GM12892 (cell line): ENCODE measurements at places on chromosomes 4 and X.

- DNase-seq, result no peak
Measured at GRCh38 chr4:163391756-163392155, 48.1 kb downstream of the NPY5R start.

- DNase-seq, result no peak
Measured at GRCh38 chrX:27976284-27976683, 5.0 kb downstream of the DCAF8L1 start.

DNA sequence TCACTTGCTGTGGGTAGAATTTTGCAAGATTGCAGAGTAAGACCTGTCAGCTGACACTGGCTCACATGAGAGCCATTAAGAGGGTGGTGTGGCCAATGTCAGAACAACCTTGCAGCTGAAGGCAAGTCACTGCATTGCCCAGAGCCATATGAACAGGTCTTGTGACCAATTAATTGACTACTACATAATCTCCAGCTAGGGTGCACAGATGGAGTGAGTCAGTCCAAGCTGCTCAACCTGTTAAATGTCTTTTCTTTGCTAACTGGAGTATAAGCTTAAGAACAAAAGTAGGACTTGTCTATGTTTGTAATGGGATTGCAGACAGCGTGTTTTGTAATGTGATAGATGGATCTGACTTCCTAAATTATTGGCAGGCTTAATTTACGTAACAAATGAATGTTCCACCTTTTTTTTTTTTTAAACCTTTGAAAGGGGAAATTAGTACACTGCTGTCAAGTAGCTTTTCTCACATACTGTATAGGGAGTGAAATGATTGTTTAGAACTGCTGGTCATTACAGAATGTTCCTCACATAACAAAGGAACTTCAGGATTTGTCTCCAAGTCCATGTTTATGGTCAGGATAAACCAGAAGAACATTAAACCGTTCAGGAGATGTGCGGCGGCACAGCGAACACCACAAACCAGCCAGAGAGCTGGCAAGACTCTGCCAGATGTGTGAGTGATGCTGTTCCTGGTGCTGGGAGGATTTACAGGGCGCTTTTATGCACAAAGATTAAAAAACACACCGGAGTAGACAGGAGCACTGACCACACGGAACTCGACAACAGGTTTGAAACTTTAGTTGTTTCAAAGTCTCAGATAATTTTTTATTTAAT is 37.0 kb downstream of the FNIP2 start:
- no peak for DNase-seq

DNA sequence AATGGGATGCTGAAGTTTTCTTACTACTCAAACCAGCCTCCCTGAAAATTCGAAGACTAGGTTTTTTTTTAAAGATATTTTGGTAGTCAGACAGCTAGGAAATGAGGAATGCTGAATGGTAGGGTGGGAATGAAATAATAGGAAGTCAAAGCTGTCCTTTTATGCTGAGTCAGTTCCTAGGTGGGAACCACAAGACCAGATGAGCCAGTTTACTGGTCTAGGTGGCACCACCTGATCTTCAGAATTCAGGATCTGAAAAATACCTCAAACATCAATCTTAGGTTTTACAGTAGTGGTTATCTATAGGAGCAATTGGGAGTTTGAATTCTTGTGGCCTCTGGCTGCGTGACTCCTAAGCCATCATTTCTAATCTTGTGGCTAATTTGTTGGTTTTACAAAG is 183.1 kb upstream of the GALNT7 start:
- no peak for DNase-seq

- DNase-seq, result no peak
Measured at GRCh38 chrX:22121161-22121560, 89.0 kb downstream of the PHEX start.

DNA sequence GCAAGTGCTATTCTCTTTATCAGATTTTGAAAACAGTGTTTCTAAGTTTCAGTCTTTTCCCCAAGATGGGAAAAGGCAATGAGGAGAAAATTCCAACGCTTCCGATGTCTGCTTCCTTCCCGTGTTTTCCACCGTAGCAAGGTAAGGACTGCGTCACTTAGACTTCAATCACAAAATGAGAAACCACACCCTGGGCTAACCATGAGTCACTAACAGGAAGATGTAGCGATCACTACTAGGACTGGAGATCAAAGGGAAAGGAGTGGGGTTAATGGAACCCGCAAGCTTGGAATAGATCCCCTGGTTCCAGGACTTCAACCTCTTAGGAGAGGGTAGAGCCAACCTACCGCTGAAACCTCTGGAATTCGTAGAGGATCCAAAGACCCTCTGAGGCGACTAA is 250.7 kb upstream of the ZFP42 start:
- no peak for DNase-seq

DNA sequence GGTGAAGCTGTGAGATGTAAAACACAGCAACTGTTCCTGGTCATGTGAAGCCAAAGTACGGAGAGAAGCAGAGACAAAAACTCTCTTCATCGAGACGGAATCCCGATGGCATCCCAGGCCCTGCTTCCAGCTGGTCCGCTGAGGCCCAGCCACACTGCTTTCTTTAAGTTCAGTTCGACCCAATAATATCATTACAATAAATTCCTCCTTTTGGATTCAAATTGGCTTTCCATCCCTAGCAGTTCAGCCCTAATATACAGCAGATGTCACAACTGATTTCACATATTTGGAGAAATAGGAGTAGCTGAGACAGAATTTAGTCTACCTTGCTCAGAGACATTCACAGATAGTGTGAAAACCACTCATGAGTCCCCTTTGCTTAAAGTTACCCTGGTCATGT is 98.3 kb upstream of the SPRY1 start:
- DNase-seq, result no peak

DNA sequence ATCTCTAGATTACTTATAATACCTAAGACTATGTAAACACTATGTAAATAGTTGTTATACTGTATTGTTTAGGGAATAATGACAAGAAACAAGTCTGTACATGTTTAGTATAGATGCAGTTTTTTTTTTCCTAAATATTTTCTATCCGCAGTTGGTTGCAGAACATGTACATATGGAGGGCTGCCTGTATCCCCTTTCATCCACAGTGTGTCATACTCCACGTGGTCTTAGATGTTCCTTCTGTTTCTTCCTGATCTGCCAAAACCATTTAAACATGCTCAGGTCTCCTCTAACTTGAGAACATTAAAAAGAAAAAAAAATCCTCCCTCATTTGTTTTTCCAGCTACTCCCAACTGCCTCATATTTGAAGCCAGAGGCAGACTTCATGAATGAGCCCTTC is 14.0 kb downstream of the OCIAD1 start:
- no peak for DNase-seq

DNA sequence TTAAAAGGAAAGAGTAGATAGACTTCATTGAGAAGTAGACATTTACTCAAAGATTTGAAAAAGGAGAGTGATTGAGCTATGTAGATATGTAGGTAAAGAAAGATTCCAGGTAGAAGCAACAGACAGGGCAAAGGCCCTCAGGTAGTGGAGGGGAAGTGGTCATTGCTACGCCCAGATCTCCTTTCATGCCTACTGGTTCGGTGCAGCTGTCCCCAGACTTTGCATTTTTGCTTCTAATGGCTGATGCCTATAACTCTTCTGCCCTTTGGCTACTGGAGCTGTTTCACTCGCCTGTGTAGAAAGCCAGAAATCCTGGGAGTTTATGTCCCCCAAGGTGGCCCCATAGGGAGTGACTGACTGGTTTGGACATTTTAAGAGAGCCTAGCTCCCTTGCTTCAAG is 16.9 kb upstream of the ARMCX2 start:
- DNase-seq, result no peak

DNA sequence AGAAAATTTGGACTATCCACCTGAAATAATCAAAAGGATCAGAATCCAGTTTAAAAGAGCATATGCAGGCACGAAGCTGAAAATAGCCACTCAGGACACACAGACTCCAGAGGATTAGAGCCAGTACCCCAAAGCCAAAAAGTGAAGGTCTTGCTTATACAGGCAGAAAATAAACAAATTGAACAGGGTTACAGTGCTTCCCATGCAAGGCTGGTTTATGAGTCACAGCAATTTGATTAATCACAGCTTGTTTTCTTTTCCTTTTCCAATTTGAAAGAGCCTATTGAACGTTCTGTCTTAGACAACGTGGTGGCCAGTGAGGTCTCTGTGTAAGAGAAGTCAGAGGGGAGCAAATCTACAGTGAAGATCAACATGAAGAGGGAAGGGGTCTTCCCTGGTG is 10.2 kb downstream of the HGFAC start:
- no peak for DNase-seq

DNA sequence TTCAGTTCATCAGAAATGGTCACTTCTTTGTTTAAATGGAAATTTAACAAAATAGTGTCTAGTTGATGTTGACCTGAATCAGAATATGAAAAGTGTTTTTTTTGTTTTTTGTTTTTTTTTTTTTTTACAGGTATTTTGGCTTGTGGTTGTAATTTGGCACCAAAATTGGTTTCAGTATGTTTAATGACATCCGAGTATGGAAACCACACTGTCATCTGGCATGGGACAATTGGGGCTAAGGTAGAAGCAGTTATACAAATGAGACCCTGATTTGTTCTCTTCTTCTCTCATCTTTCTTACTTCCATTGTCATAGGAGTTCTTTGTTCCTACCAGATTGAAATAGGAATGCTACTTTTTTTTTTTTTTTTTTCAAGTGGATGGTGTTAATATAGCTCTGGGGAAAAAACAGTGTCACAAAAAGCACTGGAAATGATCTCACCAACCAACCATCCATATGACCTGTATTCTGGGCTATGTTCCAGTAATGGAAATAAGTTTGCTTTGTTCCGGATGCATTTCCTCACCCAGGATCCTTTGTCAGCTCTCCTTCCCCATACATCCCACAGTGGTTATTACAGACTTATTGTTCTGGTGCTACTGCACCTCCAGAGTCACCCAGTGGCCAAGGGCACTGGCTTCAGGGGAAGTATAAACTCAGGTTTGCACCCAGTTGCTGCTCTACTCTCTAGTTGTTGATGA is 95.8 kb downstream of the ATXN3L start:
- DNase-seq, result no peak

- no peak for DNase-seq
Measured at GRCh38 chr4:155629183-155629825, 37.3 kb upstream of the GUCY1A1 start.

- no peak for DNase-seq
Measured at GRCh38 chr4:76206222-76206942, 7.2 kb downstream of the SCARB2 start.

- no peak for DNase-seq
Measured at GRCh38 chrX:1833656-1834360, 218.9 kb downstream of the ASMT start.

- DNase-seq, result no peak
Measured at GRCh38 chrX:71095981-71096759, 519 bp downstream of the FOXO4 start.

GRCh38 chr4:2728221-2728620 is 27.9 kb downstream of the TNIP2 start:
- DNase-seq, result no peak

DNA sequence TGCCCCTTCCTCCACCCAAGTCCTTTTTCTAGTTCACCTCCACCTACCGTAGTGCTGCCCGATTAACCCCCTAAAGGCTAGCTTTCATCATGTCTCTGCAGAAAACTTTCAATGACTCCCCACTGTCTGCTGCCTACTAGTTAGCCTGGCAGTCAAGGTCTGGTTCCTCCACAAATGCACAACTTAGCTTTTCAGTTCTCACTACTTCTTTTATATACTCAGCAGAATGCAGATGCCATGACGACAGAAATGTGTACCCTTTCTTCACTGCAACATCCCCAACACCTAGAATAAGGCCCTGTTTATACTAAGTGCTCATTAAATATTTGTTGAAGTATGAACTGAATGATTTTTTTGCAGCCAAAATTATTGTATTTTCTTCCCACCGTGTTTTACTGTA is 30.9 kb upstream of the RASGEF1B start:
- no peak for DNase-seq

- DNase-seq, result no peak
Measured at GRCh38 chr4:27474691-27475090, 614.0 kb downstream of the STIM2 start.

DNA sequence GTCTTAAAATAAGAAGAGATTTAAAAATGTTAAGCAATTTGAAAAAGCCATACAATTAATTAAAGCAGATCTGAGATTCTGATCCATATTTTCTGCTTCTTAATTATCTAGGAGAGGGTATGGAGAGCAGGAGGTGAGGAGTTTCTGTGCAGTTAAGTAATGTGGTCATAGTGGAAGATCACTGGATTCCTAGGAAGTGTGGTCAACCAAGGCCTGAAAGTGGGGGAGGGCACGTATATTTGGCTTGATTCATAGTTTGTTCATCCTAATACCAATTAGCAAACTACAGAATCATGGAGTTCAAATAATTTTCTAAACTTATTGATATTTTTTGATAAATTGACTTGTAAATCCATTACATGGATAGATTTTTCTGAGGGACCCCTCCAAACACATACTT is 768.3 kb downstream of the RAPGEF2 start:
- no peak for DNase-seq

DNA sequence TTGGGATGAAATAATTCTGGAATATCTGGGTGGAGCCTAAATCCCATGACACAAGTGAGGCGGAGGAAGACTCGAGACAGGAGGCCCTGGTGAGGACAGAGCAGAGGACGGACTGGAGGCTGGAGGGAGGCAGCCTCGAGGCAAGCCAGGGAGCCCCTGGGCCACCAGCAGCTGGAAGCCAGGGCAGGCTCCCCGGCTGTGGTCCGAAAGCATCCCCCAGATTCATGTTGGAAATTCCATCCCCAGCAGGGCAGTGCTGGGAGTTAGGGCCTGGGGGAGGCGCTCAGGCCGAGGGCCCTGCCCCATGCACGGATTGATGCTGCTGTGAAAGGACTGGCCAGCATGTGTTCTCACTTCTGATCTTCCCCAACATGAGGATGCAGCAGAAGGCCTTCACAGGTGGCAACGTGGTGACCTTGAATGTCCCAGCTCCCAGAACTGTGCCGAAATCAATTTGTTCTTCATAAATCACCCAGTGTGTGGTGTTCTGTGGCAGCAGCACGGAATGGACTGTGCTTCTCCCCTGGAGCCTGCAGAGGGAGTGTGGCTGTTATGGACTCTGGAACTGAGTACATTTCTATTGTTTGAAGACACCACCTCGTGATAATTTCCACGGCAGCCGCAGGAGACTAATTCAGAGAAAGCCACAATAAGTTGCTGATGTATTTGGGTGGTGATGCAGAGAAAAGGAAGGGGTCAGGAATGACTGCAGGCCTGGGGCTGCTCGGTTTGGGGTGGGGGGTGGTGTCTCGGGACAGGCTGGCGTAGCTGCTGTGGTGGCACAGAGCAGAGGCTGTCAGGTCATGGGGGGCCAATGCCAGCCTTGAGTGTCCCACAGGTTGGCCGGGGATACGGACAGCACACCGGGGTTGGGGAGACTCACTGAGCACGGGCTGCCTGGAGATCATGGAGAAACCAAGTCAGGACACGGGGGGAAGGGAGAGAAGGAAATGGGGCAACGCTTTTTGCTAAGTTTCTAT is 56.9 kb downstream of the PCGF3 start:
- no peak for DNase-seq

DNA sequence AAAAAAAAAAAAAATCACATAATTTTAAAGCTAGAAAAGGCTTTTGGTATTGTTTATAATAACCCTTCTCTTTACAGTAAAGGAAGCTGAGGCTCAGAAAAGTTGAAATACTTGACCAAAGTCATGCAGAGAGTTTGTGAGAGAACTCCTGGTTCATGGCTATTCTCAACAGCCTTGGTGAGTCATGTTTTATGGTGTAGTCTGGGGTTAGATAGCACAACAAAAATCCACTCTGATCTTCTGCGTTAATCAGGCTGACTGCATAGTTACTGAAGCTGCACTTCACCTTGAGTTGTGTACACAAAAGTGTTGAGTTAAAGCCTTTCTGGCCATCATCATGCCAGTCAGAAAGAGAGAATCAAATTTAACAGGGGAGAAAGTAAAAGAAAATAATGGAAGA is 19.3 kb upstream of the SFRP2 start:
- no peak for DNase-seq

GRCh38 chrX:47361538-47362511 is 8.6 kb upstream of the ZNF157 start:
- DNase-seq, result peak; percentile 69
